ENCODE measurements at places on chromosomes 13 and 19.

GRCh38 chr19:51472607-51473006 is 5.7 kb upstream of the CEACAM18 start:
- no peak for DNase-seq

DNA sequence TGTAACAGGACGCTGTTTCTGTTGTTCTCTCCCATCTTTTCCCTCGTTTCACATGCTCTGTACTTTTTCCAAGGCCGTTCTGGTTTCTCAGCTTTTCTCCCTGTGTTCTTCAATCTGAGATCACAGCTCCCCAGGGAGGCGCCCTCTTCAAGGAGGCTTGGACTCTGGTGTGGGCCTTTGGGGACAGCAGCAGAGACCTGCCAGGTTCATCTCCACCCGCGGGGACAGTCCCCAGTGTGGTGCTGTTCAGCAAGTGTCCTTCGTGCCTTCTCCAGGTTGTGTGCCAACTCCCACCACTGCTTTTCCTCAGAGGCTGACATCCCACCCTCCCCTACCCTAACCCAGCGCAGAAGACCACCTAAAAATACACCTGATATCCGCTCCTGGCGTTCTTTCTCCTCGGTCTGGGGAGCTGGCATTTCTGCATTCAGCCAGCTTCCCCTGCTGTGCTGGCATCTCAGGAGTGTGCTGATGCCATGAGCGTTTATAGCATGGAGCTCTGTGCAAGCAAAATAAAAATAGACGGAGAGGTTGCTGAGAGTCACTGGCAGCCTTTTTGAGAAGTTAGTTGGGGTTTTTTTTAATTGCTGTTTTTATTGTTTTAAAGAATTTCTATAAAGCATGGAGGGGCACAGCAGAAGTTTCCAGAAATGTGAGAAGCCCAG is 149.4 kb downstream of the STK24 start:
- no peak for DNase-seq

DNA sequence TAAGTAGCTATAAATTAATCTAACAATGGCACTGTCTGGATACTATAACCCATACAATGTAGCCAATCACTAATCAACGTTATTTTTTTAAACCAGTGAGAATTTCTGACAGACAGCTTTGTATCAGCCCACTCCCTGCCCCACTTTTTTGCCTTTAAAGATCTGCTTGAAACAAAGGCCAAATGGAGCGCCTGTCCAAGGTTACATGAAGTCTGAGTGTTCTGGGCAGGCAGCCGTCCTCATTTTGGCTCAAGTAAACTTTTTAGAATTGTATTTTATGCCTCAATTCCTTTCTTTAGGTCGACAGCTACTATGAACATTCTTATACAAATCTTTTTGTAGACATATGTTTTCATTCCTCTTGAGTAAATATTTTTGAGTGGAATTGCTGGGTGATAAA is 6.2 kb downstream of the IFT88 start:
- DNase-seq, result no peak

- DNase-seq, result peak; percentile 52
Measured at GRCh38 chr19:49820125-49820524, 2.0 kb downstream of the MED25 start.

GRCh38 chr19:51644636-51645271 is 1.9 kb downstream of the SIGLEC14 start:
- no peak for DNase-seq

- DNase-seq, result no peak
Measured at GRCh38 chr13:27023385-27024073, 148.1 kb downstream of the USP12 start.

GRCh38 chr13:60410299-60410698 is 13.3 kb downstream of the TDRD3 start:
- DNase-seq, result no peak

GRCh38 chr13:44972956-44973581 is 16.2 kb downstream of the NUFIP1 start:
- DNase-seq, result peak; percentile 2

- DNase-seq, result no peak
Measured at GRCh38 chr19:52590728-52591127, 20.6 kb downstream of the ZNF701 start.

DNA sequence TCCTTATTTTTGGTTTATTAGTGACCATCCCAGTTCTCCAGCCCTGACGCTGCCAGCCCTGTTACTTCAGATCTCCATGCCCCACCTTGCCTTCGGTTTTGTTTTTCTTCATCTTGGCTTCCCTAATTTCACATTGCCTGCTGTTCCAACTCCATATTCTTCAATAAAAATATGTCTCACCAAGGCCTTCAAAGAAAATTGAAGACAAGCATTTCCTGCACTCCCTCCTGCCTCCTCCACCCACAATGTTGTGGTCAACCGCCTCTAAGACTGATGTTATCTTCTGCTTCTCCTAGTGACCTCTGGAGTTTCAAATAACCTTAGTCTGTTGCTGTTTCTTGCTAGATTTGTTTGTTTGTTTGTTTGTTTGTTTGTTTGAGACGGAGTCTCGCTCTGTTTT is 14.6 kb downstream of the PLD3 start:
- DNase-seq, result no peak

- no peak for DNase-seq
Measured at GRCh38 chr19:5608291-5608690, 14.3 kb downstream of the SAFB2 start.

DNA sequence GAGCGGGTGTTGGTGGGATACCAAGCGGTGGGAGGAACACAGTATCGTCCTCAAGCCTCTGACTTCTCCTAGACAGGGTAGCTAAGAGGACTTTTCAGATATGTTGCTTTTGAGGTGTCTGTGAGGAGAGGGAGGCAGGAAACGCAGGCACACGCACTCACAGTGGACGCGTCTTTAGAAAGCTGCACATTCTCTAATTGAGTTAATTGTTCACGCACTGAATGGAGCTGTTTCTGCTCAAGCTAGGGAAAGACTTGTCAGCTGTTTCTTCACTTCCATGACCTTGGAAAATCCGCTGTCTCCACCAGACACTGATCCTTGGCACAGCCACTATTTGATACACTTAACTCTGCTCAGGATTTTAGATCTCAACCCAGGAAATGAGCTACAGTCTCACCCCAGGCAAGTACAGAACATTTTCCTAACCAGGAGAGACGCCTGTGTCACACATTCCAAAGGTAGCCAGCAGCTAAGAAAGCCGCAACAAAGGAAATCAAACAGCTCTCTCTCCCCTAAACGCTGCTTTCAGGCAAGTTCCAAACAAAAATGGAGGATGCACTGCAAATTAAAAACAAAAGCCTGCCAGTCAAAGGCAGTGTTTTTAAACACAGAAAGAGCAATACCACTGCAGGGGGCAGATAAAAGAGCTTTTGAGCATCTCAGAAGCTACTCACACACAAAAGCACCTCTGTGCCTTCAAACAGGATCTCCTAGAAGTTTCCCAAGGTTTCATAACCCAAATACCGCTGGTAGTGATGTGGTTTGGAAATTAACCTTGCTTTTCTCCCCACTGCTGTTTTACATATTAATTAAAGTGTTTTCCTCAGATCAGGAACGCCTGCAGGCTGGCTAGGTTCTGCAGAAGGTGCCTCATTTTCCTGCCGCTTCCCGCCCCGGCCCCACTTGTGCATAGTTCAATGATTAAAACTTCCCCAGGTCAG is 57.3 kb downstream of the IRS2 start:
- no peak for DNase-seq

- DNase-seq, result no peak
Measured at GRCh38 chr19:8721334-8721733, at the start of gene OR2Z1. OR2Z1 (plus strand) TSS chr19:8721634; CDS start chr19:8731029, 9,395 bp downstream.

- DNase-seq, result no peak
Measured at GRCh38 chr13:24104723-24105122, 55.8 kb upstream of the SPATA13 start.

GRCh38 chr13:83003185-83003584 is 879.1 kb downstream of the SLITRK1 start:
- DNase-seq, result no peak

GRCh38 chr13:72221276-72221962 is 354.4 kb upstream of the DACH1 start:
- DNase-seq, result no peak

- DNase-seq, result no peak
Measured at GRCh38 chr19:14497228-14497921, 1.4 kb upstream of the GIPC1 start.

- DNase-seq, result no peak
Measured at GRCh38 chr13:23687614-23688013, 117.4 kb downstream of the TNFRSF19 start.

DNA sequence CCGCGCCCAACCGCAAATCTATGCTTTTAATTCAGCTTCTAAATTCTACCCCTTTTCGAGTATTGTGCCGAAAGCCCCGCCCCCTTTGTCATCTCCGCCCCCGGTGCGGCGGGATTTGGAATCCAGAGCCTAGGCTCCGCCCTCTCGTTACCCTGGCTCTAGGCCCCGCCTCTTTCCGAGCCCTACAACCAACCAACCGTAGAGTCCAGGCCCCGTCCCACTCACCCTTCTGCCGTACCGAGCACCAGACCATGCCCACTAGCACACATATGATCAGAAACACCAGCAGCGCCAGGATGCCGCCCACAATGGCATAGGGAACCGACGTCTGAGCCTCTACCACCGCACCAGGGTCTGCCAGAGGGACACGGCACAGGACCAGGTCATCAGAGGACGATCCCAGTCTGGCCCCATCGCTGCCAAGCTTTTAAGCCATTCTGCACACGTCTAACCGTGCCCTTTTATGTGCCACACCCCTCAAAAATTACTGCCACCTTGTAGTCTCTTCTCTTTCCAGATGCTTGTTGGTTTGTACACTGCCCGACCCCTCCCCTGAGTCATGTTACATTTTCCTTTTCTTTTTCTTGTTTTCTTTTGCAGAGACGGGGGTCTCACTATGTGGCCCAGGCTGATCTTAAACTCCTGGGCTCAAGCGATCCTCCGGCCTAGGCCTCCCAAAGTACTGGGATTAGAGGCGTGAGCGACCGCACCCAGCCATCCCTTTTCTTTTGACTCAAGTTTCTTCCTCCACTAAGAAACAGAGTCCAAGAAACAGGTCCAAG is 4.7 kb upstream of the ZNF428 start:
- no peak for DNase-seq

DNA sequence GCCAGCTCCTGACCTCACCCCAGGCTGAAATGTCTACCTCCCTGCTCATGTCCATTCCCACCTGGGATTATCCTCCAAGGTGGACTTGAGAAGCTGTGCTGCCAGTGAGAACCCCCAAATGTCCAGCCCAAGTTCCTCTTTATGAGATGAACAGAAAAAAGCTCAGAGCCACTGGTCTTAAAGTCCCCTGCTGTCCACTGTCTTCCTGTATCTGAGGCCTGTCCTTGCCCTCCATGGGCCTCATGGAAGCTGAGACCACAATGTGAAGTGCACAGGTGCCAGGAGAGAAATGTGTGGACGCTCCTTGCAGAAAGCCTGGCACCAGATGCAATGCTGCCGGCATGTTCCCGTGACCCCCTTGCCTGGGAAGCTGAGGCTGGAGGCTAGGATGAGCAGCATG is 3.3 kb upstream of the AMER2 start:
- no peak for DNase-seq

- no peak for DNase-seq
Measured at GRCh38 chr13:72889495-72889894, 107.6 kb downstream of the PIBF1 start.

DNA sequence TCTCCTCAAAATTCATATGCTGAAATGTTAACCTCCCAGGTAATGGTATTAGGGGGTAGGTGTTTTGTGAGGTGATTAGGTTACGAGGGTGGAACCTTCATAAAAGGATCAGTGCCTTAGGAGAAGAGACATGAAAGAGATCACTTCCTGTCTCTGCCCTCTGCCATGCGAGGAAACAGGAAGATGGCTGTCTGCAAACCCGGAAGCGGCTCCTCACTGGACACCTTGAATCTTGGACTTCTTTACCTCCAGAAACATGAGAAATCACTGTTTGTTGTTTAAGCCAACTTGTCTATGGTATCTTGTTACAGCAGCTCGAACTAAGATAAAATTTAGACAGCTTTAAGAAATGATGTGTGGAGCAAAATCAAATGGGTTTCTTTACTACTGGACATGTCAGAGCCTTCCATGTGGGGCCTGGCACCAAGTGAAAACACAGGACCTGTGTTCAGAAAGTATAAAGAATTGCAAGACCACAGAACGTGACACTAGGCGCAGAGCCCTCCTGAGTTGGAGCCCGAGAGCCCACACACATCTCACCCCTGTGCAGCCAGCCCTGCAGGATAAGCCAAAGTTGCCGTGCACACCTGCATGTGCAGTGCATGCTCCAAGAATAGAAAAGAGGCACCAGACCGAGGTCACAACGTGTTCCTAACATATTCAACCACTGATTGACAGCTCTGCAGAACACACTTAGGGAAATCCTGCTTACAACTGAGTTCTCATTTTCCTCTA is 112.5 kb upstream of the UQCRFS1 start:
- no peak for DNase-seq

- DNase-seq, result no peak
Measured at GRCh38 chr13:63463782-63464610, 2048.3 kb upstream of the PCDH20 start.

DNA sequence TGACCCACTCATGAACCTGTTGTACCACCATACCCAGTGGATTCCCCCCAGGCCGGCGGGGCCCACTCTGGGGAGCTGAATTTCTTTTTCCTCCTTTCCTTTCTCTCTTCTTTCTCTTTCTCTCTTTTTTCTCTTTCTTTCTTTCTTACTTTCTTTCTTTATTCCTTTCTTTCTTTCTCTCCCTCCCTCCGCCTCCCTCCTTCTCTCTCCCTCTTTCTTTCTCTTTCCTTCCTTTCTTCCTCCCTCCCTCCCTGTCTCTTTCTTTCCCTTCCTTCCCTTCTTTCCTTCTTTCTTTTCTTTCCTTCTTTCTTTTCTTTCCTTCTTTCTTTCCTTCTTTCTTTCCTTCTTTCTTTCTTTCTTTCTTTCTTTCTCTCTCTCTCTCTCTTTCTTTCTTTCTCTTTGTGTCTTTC is 327.7 kb downstream of the ZNF536 start:
- no peak for DNase-seq

- DNase-seq, result no peak
Measured at GRCh38 chr13:79988573-79988972, 352.4 kb downstream of the SPRY2 start.

- DNase-seq, result peak; percentile 36
Measured at GRCh38 chr13:48829536-48829935, 146.2 kb upstream of the FNDC3A start.

DNA sequence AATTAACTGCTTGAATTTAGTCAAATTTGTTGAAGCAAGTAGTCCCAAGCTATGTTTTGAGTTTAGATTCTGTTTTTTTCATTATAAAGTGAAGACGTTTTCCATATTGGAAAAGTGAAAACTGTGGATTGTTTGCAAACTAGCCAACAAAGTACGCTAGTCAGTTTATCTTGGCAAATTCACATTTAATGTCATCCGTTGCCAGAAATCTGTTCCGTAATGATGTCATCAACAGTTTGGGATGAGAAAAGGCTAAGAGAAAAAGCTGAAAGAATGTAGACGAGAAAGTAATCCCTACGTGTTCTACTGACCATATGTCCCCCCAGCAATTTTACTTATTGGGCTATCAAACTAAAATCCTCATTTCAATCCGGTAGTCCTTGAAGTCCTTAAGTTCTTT is 419.6 kb downstream of the GPC6 start:
- no peak for DNase-seq

All from NCI-H1092 treated with DMSO at 0.1 percent for 48 hours (cell line).